Hepatocyte (in vitro differentiated cells): ENCODE measurements at places on chromosomes 2 and 18. TPM values are rescaled to one million over a fixed set of nuclear protein-coding genes. Genes with fewer than 3 reads are reported as not detected.
A peak's percentile ranks its signal among the peaks of the same experiment; 100 is the strongest.

GRCh38 chr2:38415728-38416291 lies 38.7 kb upstream of the ATL2 start:
- DNase-seq = no peak

- peak; percentile 78 for DNase-seq
Observed at GRCh38 chr2:174023591-174024523, 58.7 kb upstream of the SP3 start.

DNA sequence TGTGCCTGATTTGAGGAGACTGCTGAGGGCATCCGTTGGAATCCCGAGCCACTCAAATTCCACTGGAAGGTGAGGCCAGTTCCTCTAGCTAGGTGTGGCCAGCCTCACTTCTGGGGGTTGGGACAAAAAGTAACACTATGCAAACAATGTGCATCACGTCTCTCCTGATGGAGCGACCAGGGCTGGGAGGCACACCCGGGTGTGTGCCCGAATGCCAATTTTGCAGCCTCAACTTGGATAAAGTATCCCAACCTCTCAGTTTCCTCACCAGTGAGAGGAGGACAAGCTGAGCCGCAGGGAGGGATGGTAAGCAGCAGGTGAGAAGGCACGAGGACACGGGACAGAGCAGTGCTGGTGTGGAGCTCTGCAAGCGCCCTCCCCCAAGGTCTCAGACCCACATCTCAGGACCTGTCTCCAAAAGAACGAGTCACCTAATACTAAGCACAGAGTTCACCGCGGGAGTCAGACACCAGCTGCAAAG lies 218.3 kb downstream of the HAUS1 start:
- no peak for DNase-seq

- DNase-seq = no peak
Observed at GRCh38 chr18:80250740-80251364, 3.5 kb upstream of the PARD6G start.

DNA sequence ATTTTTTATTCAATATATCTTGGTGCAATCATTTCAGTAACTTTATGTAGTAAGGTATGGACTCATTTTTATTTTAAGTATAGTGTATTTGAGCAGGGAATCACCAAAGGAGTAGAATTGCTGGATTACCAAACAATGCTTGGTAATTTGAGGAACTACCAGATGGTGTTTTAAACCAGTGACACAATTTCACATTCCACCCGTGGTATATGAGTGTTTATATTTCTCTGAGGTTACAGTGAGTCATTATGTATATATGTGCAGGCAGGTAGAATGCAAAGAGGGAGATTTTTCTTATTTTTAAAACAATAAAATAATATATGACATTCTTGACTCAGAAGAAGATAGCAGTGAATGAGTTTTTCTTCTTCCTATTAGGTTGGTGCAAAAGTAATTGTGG lies 596.9 kb downstream of the DCC start:
- no peak for DNase-seq

DNA sequence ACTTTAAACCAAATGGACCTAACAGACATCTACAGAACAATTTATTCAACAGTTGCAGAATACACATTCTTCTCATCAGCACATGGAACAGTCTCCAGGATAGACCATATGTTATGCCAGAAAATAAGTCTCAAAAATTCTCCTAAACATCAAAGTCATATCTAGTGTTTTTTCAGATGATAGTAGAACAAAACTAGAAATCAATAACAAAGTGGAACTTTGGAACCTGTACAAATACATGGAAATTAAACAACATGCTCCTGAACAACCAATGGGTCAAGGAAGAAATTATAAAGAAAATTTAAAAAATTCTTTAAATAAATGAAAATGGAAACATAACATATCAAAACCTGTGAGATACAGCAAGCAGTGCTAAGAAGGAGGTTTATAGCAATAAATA lies 194.1 kb upstream of the SIX2 start:
- DNase-seq = no peak

CCDC102B gene
- 3.7 and 5.4 TPM in 2 replicates for total RNA-seq

TCF23 gene
- not detected in 2 replicates for total RNA-seq

FAM161A gene
- 3.7 and 6.5 TPM in 2 replicates for total RNA-seq

TRIP12 gene
- 130 and 136 TPM in 2 replicates for total RNA-seq

ALLC gene
- not detected in 2 replicates for total RNA-seq

C18orf63 gene
- not detected in 2 replicates for total RNA-seq
